Hepatocyte (in vitro differentiated cells): ENCODE measurements at places on chromosomes 3 and 15. TPM values are rescaled to one million over a fixed set of nuclear protein-coding genes. Genes with fewer than 3 reads are reported as not detected.

DNA sequence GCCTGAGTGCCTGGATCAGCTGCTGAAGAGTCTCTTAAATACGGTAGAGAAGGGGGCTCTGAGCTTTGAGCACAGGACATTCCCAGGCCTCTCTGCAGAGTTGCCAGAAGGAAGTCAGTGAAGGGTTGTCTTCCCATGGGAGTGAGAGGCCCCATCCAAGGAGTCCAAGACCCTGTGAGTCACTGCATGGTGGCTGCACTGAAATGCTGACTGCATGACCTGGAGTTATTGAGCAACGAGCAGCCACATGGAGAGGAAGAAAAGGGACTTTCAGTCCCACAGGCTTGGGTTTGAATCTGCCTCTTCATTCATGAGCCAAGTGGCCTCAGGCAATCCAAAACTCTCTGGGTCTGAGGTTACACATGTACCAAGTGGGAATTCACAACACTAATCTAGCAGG lies 69.6 kb upstream of the RASGRF1 start:
- no peaks in the 10 kb centered on the region for H3K36me3 ChIP-seq
- H3K27ac ChIP-seq: no peak overlapping the region
- no peak for DNase-seq
- no peak overlapping the region for H3K4me3 ChIP-seq
- H3K4me1 ChIP-seq: no peaks in the 10 kb centered on the region

GRCh38 chr3:112811917-112812660 lies 34.6 kb downstream of the CD200R1L start:
- no peak for DNase-seq
- no peaks in the 10 kb centered on the region for H3K27me3 ChIP-seq
- H3K36me3 ChIP-seq: no peaks in the 10 kb centered on the region
- peaks cover 16% of the 10 kb centered on the region for H3K4me1 ChIP-seq
- peak overlapping the region; percentile 74 for H3K27ac ChIP-seq
- no peak overlapping the region for H3K4me3 ChIP-seq

GRCh38 chr3:56573501-56573900 lies 16.5 kb downstream of the CCDC66 start:
- H3K4me3 ChIP-seq: no peak overlapping the region
- H3K4me1 ChIP-seq: no peaks in the 10 kb centered on the region
- H3K27me3 ChIP-seq: no peaks in the 10 kb centered on the region
- H3K27ac ChIP-seq: no peak overlapping the region
- H3K36me3 ChIP-seq: no peaks in the 10 kb centered on the region

- no peak for DNase-seq
- no peaks in the 10 kb centered on the region for H3K36me3 ChIP-seq
- no peak overlapping the region for H3K4me3 ChIP-seq
- no peaks in the 10 kb centered on the region for H3K27me3 ChIP-seq
- no peak overlapping the region for H3K27ac ChIP-seq
Observed at GRCh38 chr3:42277676-42278075, 11.7 kb upstream of the CCK start.

GOLGA6L1 gene
- total RNA-seq: not detected in 2 replicates

DNA sequence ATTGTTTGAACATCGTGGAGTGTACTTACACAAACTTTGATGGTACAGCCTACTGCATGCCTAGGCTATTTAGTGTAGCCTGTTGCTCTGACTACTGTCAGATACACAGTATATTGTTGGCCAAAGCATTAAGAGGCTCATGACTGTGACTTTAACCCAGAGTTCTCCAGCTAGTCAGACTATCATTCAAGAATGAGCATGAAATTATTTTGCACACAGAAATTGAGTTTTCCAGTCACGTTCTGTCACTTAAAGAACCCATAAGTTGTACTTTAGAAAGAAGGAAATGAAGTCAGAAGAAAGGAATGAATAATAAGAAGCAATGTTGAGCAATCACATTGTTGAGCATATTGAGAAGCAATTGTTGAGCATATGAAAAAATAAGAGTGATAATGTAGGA lies 37.6 kb upstream of the SLC22A13 start:
- H3K4me3 ChIP-seq: no peak overlapping the region
- DNase-seq: no peak
- H3K36me3 ChIP-seq: no peaks in the 10 kb centered on the region

GOLGA8N gene
- 1.8 and 3.2 TPM in 2 replicates for total RNA-seq

GRCh38 chr3:159781867-159782266 lies 206.8 kb upstream of the IL12A start:
- H3K27me3 ChIP-seq: no peaks in the 10 kb centered on the region
- no peak overlapping the region for H3K4me3 ChIP-seq
- DNase-seq: no peak

RAB7A gene
- 108 and 151 TPM in 2 replicates for total RNA-seq

DNA sequence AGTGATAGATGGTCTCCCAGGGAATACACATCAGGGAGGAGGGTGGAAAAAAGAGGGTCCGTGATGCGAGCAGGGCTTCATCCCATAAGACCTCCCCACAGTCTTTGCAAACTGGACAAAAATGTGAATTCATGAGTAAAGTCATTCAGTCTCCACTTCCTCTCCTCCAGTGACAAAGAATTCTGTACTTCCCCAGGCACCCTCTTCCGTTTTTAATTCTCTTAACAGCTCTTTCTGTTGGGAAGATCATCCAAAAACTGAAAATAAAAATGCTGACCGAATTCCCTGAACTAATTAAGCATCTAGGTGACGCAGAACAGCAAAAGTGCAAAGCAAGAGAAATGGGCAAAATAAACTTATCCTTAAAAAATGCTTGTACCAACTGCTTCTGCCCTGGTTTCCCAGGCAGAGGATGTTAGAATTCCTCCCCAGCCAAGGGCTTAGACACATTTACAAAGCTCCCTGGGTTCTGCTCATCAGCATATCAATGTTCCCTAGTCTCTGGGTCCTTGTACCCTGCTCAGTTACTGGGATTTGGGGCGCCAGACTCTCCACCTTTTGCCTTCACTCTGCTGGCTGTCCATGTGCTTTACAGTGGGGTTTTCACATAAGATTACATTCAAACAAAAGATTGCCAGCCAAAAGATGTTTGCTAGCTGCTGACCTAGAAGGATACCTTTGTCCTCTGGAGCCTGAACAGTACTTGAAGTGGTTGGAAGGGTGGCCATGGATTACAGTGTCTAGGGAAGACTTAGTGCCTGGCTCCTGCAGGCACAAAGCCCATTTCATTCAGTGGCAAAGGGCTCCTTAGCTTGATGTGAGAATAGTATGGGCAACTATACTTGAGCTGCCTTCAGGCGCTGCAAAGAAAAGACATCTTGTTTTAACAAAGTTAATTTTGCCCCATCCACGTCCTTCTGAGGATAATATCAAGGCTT lies 69.4 kb downstream of the ARNT2 start:
- DNase-seq: no peak
- H3K4me3 ChIP-seq: no peak overlapping the region
- no peaks in the 10 kb centered on the region for H3K27me3 ChIP-seq

GRCh38 chr15:58525991-58526421 lies 94.2 kb downstream of the LIPC start:
- no peak overlapping the region for H3K27ac ChIP-seq
- peaks cover 11% of the 10 kb centered on the region for H3K4me1 ChIP-seq
- H3K4me3 ChIP-seq: no peak overlapping the region

GRCh38 chr15:57220205-57220604 lies 156.1 kb upstream of the CGNL1 start:
- H3K27me3 ChIP-seq: no peaks in the 10 kb centered on the region
- peaks cover 30% of the 10 kb centered on the region for H3K4me1 ChIP-seq
- peak overlapping the region; percentile 6 for H3K4me3 ChIP-seq
- H3K36me3 ChIP-seq: no peaks in the 10 kb centered on the region

GRCh38 chr15:38691965-38692788 lies 127.6 kb upstream of the RASGRP1 start:
- H3K36me3 ChIP-seq: no peaks in the 10 kb centered on the region
- H3K4me1 ChIP-seq: no peaks in the 10 kb centered on the region
- no peak overlapping the region for H3K4me3 ChIP-seq
- no peak overlapping the region for H3K27ac ChIP-seq
- no peaks in the 10 kb centered on the region for H3K27me3 ChIP-seq
